ENCODE measurements at places on chromosomes 6 and 20.

DNA sequence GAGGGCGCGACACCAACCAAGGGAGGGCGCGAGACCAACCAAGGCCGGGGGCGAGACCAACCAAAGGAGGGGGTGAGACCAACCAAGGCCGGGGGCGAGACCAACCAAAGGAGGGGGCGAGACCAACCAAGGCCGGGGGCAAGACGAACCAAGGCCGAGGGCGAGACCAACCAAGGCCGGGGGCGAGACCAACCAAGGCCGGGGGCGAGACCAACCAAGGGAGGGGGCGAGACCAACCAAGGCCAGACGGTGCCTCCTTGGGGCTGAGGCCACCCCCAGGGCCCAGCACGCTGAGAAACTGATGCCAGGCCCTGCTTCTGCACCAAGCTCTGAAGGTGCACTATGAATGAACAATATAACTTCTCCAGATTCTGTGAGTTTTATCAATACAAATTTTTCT lies 87.2 kb downstream of the TAF4 start:
- no peak for DNase-seq

DNA sequence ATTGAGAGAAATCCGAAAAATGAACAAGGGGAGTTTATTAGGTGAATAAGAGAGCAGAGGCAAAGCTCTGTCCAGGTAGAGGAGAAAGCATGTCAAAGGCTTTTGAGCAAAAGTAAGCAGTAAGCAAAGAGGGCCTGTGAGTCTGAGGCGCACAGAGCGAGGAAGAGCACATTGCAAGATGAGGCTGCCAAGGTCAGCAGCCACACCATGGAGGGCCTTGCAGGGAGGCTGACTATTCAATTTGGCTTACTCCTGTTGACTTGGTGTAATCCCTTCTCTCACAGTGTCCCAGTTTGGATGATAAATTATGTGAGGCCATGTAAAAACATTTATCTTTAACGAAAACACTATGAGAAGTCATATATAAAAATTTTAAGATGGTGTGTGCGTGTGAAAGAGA lies 32.4 kb downstream of the SESN1 start:
- DNase-seq = no peak

DNA sequence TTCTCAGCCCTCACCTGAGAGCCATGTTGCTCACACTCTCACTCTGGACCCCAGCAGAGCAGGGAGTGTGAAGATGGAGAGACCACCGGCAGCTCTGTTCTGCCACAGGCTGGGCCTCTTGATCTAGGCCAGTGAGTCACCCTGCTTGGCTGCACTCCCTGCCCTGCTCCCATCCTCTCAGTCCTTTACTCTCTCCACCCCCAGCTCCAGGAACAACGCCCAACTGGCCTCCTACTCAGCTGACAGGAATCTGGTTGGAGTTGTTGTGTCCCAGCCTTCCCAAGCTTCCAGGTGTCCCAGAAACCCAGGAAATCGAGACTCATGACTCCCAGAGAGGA lies at the start of gene PSORS1C1:
Gene PSORS1C1, plus strand, starts transcription at position 260 of the 338 bp plus-strand sequence. CDS start 14,833 bp downstream, outside the sequence.
- no peak for DNase-seq

GRCh38 chr6:57435475-57436160 lies 118.2 kb downstream of the PRIM2 start:
- no peak for DNase-seq

GRCh38 chr6:52499681-52500236 lies 77.1 kb downstream of the TRAM2 start:
- DNase-seq = no peak

GRCh38 chr20:51462566-51463276 lies 79.8 kb downstream of the NFATC2 start:
- DNase-seq = no peak

GRCh38 chr20:63005862-63006539 lies 763 bp downstream of the BHLHE23 start:
- no peak for DNase-seq

GRCh38 chr6:130116273-130116672 lies 97.9 kb downstream of the L3MBTL3 start:
- DNase-seq = no peak

GRCh38 chr6:79946272-79947190 lies 822 bp downstream of the ELOVL4 start:
- DNase-seq = peak; percentile 34

DNA sequence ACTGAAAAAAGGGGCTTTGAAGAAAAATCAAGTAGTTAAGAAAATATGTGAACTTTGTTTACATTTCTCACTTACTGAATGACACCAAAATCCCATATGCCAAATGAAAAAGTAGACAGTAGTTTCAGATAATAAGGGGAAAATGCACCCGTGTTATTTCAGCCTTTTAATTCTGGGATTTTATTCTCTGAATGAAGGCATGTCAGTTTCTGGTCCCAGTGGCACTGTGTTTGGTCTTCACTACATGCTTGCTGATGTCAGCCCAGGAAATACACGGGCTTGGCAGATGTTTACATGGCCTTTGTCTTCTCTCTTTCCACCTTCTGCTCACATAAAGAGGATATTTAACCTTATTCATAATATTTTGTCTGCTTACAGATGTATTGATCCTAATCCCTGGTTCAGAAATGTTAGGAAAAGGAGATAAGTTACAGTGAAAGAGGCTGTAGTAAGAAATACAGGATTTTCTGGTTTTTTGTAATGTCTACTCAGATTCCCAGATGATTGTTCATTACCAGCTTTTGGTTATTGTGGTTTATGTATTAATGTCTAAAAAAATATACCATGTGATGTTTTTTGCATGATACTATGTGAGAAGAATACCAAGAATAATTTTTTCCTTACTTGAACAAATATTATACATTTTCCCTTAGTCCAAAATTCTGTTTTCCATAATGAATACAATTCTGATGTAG lies 27.7 kb downstream of the DSE start:
- DNase-seq = no peak

GRCh38 chr6:39309942-39310531 lies 4.2 kb downstream of the KCNK17 start:
- DNase-seq = peak; percentile 76

- no peak for DNase-seq
Measured at GRCh38 chr6:141884850-141885249, 247.9 kb upstream of the GJE1 start.

All from activated CD4-positive, alpha-beta memory T cell treated with anti-CD3 and anti-CD28 coated beads for 36 hours (primary cell).